ENCODE measurements at places on chromosomes 16 and 17.

DNA sequence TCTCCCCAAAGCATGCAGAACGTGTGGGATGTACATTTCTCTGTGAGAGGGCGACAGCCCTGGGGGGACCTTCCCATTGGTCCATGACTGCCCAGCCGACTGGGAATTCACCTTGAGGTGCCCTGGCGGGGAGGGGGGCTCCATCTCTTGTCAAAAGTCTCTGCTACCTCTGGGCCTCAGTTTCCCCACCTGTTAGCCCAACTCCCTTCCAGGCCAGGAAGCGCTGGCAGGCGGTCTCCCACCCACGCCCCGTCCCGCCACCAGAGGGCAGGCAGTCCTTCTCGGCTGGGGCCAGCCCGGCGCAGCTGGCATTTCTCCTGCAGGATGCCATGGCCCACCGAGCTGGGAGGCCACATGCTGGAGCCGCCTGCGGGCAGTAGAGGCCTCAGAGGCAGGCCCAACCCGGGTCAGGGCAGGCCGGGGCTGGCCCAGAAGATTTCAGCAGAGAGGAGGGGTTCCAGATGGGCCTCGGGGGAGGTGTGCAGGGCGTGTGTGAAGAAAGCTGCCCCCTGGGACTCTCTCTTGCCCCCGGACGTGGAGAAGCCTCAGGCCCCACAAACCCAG is 16.6 kb downstream of the CD7 start:
- no peak for DNase-seq

DNA sequence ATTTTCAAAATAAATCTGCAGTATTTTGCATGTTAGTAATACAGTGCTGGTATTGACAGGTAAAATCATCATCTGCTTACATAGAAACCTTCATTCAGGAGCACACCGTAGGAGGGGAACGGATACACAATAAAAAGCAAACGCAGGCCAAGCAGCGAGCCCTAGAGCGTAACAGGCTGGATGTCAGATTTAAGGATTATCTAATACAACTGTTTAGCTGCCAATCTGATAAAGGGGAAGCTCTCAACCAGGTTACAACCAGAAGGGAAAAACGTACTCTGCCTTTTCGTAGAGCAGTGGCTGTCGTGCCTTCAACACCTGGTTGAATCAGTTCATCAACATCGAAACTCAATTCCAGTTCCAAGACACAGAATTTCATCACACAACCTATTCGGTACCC is 16.4 kb upstream of the CUEDC1 start:
- no peak for DNase-seq

GRCh38 chr16:57614536-57614935 is 13.9 kb upstream of the ADGRG1 start:
- DNase-seq = no peak

GRCh38 chr16:75443298-75443697 is 10.0 kb upstream of the CFDP1 start:
- DNase-seq = no peak

GRCh38 chr16:86824751-86825296 is 246.5 kb downstream of the FOXL1 start:
- DNase-seq = no peak

GRCh38 chr17:50169121-50169764 is 3.4 kb downstream of the SGCA start:
- no peak for DNase-seq

GRCh38 chr17:57356719-57357391 is 100.5 kb downstream of the MSI2 start:
- DNase-seq = peak; percentile 74

DNA sequence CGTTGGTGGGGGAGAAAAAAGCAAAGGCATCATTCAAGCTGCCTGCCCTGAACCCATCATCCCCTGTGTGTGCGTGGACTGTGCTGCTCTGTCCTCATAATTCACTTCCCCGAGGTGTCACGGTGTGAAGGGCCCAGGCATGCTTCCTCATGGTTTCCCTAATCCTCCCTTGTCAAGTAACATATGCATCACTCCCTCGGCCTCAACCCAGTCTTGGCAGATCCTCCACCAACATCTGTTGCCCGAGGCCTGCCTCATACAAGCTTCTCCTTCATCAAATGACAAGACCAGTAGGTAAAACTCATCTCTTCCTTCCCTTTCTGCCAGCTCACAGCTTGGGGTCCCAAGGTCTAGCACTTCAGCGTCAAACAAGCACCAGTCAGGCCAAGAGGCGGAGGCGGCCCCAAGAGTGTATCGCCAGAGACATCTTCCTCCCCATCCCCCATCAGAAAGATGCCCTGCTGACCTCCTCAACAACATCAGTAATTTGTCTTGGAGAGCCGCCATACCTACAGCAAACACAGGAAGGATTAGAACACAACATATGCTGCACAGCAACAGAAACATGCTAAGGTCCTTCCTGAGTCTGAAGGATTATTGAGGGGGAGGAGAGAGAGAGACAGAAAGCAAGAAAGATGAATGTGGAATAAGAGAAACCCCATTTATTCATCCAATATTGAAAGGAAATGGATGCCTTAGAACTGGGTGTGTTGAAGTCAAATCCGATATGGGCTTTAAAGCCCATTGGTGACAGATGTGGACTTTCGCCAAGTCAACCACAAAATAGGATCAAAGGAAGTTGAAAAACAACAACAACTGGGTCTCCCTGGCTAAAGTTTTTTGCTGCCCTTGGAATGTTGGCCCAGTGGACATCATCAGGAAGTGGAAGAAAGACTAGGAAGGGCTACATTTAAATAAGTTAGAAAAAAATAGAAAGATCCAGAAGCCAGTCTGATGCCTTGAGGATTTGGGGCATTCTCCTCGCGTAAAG is 38.4 kb downstream of the SOX9 start:
- no peak for DNase-seq

GRCh38 chr17:27878776-27879562 is 14.2 kb downstream of the LYRM9 start:
- DNase-seq = no peak

DNA sequence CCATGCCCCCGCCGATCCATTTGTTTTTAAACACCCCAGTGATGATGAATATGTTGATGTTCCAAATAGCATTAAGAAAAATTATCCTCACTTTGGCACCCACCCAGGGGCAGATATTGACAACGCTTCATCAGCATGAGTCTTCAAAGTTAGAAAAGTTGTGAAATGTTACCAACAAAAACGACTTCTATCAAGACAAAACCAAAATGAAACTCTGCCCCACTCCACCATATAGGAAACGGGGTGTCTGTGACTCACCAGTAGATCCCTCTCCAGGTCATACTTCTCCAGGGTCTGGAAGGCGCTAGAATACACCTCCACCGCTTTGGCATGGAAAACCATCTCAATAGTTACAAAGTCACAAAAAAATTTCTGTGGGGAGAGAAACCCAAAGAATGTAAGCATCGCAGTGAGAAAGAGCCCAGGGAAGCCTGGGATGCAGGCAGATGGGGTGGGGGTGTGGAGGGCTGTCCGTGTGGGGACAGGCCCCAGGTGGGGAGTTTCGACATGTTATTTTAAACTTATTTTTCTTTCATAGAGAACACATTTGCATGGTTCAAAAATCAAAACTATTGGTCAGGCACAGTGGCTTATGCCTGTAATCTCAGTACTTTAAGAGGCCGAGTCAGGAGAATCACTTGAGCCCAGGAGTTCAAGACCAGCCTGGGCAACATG is 10.2 kb downstream of the CIBAR2 start:
- no peak for DNase-seq

DNA sequence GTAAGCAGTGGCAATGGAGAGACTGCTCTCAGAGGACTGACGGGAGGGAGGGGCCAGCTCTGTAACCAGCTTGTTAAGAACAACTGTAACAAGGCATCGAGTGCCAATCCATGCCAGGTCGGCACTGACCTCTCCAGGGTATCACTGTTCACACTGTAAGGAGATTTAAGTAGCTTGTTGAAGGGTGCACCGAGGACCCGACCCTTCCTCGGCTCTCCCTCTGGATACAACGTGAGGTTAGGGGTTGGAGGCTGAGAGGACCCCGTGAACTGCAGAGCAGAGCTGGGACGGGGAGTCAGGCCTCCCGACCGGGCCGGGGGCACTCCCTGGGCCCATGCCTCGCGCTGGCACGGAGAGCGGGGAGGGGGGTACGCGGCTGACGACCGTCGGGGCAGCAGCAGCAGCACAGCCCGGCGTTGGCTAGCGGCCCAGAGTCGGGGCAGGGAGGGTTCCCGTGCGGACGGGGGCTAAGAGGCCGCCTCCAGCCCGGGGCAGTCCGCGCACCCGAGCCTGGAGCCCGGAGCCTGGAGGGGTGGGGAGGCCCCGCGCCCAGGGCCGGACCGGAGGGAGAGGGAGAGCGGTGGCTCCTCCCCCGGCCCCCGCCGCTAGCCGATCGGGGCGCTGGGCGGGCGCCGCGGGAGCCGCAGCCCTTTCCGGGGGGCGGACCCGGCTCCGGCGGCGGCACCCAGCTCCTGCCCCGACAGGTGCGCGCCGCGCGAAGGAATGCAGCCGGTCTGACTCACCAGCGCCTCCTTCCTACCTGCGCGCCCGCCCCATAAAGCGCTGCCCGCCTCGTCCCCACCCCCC is at the start of gene ITGB4:
TSS of gene ITGB4 (plus strand) at position 804 of the 807 bp plus-strand sequence. CDS start 3,245 bp downstream, outside the sequence.
- DNase-seq = peak; percentile 80

DNA sequence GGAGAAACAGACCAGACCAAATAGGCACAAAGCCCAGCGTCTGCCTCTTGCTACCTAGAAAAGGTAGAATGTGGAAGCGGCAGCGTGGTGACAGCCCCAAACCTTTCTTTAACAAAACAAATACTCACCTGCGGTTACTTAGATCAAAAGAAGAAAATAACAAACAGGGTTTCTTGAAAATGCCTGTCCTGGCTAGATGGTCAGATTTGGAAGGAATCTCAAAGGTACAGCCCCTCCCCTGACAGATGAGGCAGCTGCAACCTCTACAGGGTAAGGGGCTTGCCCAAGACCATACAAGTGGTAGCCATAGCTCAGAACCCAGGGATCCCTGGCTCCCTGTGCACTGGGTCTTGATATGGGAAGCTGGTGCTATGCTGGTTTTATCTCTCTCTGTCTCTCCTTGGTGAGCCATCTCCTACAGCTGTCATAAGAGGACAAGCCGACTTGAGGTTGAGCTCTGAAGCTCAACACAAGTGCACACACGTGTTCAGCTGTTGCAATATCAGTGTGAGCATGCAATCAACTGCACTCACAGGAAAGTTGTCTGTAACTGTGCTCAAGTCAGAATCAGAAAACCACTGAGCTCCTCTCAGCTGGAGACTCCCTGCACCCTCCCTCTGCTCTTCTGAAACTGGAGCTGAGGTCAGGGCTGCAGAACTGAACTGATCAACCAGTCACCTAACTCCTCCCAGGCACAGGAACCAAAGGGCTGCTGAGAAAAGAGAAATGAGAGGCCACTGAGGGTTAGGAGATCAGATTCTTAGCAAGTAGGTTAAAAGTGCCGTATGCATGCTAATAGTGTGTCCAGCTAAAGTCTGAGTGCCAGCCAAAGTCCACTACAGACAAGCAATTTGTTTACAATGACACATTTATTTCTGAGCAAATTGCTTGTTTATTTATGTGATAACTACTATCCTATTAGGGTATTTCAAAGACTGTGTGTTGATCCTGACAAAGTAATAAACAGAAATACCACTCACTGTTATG is 6.1 kb upstream of the RNF157 start:
- no peak for DNase-seq

DNA sequence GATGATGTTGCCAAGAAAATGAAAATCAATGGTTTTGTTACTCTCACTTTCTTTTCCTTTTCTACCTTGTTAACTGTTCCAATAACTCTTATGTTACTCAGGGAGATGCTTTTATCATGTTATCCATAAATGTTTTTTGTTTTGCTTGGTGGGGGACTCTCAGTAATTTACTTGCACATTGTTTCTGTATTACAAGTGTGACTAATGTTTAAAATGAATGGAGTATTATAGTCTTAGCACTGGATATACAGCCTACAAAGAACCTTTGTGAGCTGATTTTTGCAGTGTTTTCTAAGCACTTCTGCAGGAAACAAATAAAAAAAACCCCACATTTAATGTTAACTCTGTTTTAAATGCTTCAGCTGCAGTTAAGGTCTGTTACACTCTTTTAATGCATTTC is 12.1 kb downstream of the VMP1 start:
- DNase-seq = no peak

- DNase-seq = no peak
Observed at GRCh38 chr17:50803676-50804075, 31.7 kb upstream of the WFIKKN2 start.

DNA sequence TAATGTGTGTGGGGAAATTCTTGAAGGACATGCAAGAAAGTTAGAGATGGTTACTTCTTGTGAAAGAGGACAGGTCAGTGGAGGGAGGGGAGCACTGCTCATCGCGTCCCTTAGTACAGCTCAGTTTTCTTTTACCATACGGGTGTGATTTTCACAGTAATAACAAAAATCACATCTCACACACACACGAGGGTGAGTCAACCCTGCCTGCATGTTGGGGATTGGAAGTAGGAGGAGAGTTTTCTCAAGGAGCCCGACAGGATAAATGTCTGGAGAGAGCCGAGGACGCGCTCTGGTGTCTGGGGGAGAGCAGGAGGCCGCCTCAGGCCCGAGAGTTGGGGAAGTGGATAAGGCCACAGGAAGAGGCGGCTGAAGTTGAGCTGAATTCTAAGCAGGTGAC is 16.4 kb downstream of the PLCD3 start:
- no peak for DNase-seq

GRCh38 chr17:69143151-69143550 is 1.5 kb upstream of the ABCA6 start:
- no peak for DNase-seq

DNA sequence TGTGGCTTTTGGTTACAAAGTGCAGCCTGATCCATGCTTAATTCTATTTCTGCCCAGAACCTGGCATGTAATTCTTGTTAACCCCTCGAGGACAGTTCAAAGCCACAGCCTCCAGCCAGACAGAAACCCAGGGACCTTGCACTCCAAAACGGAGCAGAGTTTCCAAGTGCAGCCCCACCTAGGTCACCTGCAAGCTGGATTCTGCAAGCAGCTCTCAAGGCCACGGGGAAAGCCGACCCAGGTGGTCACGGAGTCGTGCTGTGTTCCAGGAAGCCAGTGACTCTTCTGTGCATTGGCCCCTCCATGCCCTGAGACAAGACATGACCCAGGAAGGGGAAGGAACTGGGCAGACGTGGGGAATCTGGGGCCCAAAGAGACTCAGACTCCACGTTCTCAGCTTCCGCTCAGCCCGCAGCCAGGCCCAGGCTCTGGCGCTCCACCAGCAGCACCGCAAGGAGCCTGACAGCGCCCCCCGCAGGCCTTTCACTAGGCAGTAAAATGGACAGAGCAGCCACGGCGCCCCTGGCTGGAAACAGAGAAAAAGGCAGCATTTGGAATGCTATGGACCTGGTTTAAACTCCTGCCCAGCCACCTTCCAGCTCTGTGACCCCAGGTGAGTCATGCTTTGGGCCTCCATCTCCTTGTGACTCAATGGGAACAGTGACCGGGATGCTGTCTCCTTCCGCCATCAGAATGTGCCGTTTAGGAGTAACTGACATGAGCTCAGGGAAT is 27.3 kb upstream of the GSG1L start:
- no peak for DNase-seq

DNA sequence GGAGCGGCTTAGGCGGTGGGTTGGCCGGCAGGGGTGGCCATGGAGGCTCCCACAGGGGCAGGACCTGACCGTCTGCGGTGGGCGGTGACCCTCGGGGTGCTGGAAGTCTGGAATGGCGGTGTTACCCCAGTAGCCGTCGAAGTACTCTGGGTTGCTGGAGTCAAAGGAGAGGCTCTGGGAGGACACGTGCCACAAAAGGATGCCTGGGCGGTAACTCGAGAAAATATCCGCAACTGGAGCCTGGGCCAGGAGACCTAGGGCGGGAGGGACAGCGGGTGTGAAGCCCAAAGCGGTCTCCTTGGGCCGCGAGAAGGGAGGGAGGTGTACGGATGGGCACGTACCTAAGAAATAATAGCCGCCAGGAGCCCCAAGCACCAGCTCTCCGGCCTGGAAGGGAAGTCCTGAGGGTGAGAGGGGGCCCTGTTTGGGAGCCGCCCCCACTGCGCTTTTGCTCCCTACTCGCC is 4.6 kb downstream of the ITGA2B start:
- DNase-seq = no peak
